CD4-positive, alpha-beta memory T cell (primary cell): ENCODE measurements at places on chromosomes 5 and 9. TPM values are rescaled to one million over a fixed set of nuclear protein-coding genes. Genes with fewer than 3 reads are reported as not detected.

- DNase-seq = no peak
These were observed 220.3 kb upstream of the GAS1 start for GRCh38 chr9:87167582-87167981.

DNA sequence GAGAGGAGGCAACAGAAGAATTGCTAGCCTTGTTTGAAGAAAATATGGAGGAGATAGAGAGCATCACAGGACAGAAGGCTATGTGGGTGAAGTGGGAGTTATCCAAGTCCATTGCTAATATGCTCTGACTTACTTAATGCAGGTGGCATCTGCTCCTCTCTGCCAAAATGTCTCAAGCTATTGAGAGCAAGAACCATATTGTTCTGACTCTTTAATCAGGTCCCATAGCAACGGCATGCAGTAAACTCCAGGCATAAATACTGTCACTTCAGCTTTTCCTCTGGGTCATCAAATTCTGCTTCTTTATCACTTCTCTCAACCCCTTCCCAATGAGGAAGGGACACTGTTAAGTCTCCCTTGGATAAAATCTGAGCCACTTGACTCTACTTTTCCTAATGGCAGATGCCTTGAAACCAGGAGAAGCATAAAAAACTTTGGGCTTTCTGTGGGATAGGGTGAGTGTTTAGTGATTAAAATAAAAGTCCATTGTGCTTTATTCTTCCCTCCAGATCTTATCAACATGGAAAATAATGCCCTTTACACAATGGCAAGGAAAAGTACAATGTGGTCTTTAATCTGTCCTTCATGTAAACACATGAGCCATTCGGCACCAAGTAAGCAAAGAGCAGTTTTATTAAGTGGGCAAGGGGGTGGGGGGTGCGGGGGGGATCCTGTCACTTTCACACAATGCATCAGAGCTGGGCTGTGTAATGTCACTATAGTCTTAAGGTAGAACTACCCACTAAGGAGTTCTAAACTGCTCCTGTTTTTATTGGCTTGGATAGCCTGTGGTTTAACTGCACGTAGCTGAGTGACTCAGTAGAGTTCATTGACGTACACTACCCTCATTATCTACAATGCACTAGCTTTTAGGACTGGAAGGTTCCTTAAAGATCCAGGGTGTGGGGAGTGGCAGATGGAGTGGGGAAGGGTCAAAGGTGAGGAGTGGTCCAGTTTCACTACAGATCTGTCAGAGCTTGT, 71.0 kb upstream of the TARS1 start:
- DNase-seq = no peak

DNA sequence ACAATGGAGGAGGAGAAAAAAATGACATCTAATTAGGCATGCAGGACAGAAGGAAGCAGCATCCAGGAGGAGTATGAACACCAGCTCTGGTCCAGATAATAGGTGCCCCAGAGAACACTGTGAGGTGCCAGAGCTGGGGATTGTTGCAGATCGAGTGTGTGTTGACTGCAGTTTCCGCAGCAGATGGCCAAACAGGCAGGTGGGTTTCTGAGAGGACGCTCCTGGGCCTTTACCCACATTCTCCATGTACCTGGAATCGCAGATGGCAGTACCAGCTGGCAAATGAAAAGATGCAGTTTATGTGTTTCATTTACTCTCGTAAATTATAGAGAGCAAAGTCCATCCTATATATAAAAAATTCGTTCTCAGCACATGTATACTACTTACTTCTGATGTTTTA, 182.2 kb upstream of the ISL1 start:
- no peak for DNase-seq

- DNase-seq = no peak
These were observed 131.3 kb downstream of the MVB12B start for GRCh38 chr9:126457890-126458289.

- no peak for DNase-seq
These were observed 7.1 kb downstream of the GLIS3 start for GRCh38 chr9:4292781-4293180.

DNA sequence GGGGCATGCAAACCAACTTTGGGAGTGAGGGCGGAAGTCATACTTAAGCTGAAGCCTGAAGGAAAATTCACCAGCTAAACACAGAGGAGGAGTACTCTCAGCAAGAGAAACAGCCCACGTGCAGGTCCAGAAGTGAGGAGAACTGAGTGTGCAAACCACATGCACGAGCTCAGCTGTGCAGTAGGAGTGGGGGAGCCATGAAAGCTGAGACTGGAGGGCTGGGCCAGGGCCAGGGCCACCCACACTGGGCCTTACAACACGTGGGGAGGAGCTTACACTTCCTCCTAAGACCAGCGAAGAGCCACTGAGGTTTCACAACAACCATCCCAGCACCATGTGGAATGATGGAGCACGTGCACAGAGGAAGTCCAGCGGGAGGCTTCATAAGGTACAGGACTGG, 9.3 kb upstream of the WWC1 start:
- DNase-seq = no peak

DNA sequence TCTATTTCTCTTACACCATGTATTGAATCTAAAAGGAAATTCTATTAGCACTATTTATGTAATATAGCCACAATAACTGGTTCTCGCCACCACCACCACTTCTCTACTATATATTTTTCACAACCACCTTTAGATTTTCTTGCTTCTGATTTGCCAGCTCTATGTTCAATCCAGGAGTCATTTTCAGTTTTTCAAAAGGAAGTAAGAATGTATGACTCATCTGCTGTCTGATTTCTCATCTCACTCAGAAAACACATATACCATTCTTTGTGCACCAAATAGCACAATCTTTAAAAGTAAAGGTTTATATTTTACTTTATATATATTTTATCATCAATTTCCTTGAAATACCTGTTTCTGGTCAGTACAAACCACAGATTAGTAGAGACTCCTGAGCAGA, 1127.5 kb downstream of the TAF11L14 start:
- DNase-seq = no peak

Gene CA9
- polyA plus RNA-seq = not detected
